ENCODE measurements at places on chromosomes 2 and 18.

GRCh38 chr2:150376553-150377335, 110.7 kb downstream of the RND3 start:
- no peak for DNase-seq

DNA sequence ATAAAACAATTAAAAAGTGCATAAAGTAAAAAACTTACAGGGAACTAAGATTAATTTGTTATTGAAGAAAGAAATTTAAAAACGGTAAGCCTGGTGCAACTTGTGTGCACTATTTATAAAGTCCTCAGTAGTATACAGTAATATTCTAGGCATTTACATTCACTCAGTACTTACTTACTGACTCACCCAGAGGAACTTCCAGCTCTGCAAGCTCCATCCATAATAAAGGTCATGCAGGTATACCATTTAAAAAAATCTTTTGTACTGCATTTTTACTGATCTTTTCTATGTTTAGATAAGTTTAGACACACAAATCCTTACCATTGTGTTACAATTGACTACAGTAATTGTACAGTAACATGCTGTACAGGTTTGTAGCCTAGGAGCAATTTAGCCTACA, 51.5 kb upstream of the NXPH2 start:
- DNase-seq: no peak

DNA sequence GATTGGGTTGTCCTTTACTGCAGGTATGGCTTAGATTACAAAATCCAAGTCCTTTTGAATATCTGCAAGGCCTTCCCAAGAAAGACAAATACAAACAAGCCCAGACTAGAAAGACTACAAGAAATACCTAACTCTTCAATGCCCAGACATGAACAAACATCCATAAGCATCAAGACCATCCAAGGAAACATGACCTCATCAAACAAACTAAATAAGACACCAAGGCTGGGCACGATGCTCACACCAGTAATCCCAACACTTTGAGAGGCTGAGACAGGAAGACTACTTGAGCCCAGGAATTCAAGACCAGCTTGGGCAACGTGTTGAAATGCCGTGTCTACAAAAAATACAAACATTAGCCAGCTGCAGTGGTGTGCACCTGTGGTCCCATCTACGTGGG, 31.7 kb downstream of the MAP4K3 start:
- DNase-seq: no peak

DNA sequence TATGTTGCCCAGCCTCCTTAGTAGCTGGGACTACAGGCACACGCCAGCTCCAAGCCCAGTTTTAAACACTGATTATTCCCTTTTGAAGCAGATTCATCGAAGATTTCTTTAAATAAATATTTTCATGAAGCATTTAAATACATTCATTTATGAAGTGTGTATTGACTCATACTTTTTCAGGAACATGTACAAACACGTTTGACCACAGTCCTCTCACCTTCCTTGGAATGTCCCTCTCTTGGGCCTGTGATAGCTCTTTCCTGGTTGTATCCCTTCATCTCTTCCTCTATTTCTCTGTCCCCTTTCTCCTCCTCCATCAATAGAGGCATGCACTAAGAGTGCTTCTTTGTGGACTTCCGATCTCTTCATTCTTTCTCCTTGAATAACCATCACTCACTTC, 2.5 kb downstream of the PSTPIP2 start:
- no peak for DNase-seq

DNA sequence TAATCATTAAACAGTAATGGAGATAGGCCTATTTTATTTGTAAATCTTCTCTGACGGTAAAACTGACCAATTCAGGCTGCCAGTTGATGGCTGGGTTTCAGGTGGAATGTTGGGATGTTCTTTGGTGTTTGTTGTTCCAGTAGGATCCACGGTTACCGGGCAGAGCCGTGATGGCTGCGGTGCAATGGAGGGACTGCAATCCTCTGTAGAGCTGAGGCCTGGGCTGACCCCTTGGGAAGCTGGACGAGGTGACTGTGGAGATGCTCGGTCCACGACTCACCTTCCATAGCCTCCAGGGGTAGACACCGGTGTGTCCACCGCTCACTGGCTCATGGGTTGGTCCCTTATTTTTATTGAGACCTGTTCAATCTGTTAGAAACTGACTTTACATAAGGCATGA, 42.5 kb downstream of the ZNF519 start:
- no peak for DNase-seq

DNA sequence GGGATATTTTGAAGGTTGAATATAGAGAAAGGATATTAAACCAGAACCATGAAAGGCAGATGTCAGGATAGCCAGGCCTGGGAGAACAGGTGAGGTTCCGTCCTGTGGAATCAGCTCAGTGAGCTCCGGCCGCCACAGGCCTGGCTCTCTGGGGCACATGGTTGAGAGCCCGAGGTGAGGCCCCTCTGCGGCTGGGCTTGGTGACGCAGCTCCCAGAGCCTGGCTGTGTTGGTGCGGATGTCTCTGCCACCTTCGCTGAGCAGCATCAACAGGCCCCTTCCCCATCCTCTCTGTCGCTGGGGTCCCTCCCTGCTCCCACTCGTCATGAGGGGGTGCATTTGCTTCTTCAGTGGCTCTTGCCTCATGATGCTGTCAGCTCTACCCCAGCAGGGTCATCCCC, 70.7 kb upstream of the PXDN start:
- no peak for DNase-seq

GRCh38 chr2:218992703-218993344, 398 bp downstream of the CRYBA2 start:
- DNase-seq: no peak

DNA sequence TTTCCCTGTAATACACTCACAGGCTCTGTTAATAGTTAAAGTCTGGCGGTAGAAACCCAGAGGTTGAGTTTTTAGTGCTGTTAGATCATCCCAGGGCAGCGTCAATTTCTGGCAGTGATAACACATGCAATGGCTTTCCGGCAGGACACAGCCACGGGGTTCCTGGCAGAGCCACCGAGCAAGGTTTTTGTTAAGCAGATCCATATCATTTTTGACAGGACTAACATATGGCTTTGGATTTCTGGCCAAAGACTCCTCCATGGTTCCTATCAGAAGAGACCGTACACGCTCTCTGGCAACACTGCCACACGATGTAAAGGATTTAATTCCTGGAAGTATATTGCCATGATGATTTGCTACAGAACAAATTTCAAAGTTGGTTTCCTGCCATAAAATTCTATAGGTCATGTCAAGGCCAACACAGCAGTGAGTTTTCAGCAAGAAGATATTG, 854.3 kb downstream of the LRRTM4 start:
- DNase-seq: no peak

GRCh38 chr2:29108225-29108624, 7.0 kb upstream of the CLIP4 start:
- no peak for DNase-seq

- no peak for DNase-seq
These were observed 79.8 kb downstream of the CIB4 start for GRCh38 chr2:26561376-26561775.

GRCh38 chr2:226215902-226216503, 583.6 kb downstream of the IRS1 start:
- peak; percentile 49 for DNase-seq

GRCh38 chr2:178891265-178891958, 84.2 kb upstream of the TTN start:
- DNase-seq: peak; percentile 21

DNA sequence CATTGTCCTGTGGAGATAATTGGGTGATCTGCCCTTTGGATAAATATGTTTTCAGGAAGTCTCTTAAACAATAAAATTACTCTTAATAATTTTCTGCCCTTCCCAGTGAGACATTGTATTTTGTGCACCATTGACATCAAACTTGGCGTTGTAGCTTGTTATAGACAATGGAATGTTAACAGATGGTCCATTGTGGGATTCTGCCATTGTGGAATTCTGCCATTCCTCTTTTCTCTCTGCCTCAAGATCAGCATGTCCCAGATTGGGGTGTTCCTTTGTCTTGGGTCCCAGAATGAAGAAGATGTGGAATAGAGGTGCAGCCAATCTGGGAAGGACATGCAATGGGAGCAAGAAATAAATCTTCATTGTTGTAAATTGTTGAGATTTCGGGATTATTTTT, 15.1 kb upstream of the LDAH start:
- no peak for DNase-seq

- no peak for DNase-seq
These were observed 51.7 kb downstream of the CAB39 start for GRCh38 chr2:230764346-230764745.

All from stimulated activated CD4-positive, alpha-beta T cell treated with anti-CD3 and anti-CD28 coated beads, Interleukin-15, amount 100 ng/mL, for 48 hours (primary cell).